Hematopoietic multipotent progenitor cell (in vitro differentiated cells): ENCODE measurements at places on chromosomes 3 and 15. TPM values are rescaled to one million over a fixed set of nuclear protein-coding genes. Genes with fewer than 3 reads are reported as not detected.

GRCh38 chr15:29920515-29920914 is 98.2 kb upstream of the TJP1 start:
- no peak for DNase-seq

- no peak for DNase-seq
These were observed 430.5 kb downstream of the OTOL1 start for GRCh38 chr3:161927131-161927530.

DNA sequence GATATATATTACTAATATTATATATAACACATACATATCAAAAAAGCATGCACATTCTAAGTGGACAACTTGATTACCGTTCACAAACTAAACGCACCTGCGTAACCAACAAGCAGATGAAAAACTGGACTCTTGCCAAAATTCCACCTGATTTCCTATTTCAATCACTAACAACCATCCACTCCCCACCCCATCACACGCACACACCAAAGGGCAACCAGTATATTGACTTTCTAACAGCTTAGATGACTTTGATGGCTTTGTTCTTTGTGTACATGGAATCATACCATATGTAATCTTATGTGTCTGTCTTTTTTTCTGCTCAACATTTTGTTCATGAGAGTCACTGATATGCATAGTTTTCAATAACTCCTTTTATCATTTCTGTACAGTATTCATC is 496.8 kb upstream of the ARRDC4 start:
- DNase-seq = no peak

DNA sequence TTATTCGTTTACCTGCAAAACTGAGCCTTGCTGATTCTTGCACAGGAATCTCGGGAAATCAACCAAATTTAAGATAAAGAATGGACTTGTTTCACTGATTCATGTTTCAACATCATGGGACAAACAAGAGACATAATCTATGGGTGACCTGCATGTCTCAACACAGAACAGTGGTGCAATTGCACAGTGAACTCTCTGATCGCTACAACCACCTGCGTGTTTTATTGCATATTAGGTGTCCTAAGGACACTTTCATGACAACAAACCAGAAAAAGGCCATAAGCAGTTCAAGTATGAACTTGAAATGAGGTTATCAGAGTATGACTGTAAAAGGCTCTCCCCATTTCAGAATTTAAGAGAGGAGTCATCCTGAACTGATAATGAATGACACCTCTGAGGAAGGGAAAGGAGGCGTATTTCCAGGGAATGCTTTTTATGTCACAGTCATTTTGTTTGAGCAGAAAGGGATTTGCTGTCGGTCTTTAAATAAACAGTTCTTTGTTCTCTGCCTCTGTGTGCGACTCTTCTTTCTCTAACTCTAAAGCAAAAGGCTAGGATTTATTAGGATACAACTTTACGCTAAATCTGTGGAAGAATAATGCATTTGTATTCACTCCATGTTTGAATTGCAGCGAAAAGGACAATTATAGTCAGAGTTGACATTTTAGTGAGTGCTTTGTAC is 167.2 kb downstream of the RBMS3 start:
- no peak for DNase-seq

- DNase-seq = no peak
These were observed 9.9 kb upstream of the RPL29 start for GRCh38 chr3:52005571-52005986.

GRCh38 chr15:95132774-95133173 is 901.4 kb downstream of the MCTP2 start:
- no peak for DNase-seq

- no peak for DNase-seq
These were observed 63.9 kb downstream of the NMD3 start for GRCh38 chr3:161284989-161285388.

DNA sequence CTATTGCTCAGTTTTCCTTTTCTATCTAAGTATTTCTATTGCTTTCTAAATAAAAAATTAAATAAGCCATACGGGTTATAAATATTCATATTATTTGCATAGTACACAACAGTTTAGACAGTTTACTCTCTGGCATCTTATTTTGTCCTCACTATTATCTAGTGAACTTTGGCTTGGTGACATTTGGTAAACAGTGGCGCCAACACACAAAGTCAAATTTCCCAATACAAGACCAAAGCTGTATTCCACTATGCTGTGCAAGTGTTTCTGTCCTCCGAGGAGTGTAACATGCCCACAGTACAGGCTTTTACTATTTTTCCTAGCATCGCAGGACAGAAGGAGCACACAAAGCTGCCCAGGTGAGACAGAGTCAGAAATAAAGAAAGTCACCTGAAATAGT is 61.7 kb upstream of the TP63 start:
- DNase-seq = no peak

DNA sequence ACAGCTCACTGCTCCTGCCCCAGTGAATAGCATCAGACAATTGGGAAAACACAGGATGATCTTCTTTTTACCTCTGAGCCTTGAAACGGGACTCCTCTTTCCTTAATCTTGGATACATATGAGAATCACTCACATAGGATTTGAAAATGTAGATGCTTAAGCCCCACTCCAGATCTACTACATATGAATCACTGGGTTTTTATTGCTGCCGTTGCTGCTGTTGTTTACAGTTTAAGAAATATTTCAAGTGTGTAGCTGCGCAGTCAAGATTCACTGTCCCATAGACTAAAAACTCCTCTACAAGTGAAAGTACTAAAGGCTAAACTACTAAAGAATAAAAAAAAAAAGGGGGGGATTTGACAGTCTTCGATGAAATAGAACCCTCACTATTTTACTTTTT is 765.9 kb downstream of the NTRK3 start:
- no peak for DNase-seq

- DNase-seq = no peak
These were observed 29.7 kb downstream of the PRR23E start for GRCh38 chr3:127222664-127223063.

DNA sequence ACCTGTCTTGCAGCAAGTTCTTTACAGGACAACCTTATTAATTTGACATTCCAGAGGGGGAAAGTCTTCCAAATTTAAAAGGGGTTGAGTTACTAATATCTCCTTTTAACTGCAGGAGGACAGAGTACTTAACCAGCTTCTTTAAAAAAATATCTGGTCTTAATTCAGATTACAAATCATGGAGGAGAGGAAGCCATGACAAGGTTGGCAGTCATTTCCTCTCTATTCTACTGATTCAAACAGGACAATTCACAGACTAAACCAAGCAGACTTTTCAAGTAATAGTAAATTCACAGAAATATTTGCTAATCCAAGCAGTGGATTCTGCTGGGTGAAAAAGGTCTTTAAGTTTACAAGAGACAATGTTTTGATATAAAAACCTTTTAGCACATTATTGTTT is 185.3 kb downstream of the CFAP20DC start:
- DNase-seq = no peak

DNA sequence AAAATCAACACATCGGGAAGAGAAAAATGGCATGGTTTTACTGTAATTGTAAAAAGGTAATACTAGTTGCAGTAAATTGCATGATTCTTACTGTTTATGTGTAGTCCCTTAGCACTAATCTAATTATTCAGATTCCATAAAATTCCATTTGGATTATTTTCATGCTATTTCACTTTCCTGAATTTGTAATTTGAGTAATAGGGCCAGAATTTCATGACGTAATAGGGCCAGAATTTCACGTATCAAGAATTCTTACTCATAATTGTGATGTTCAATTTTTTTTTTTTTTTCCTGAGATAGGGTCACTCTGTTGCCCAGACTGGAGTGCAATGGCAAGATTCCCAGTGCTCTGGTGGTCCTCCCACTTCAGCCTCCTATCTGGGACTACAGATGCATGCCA is 2.9 kb upstream of the U2SURP start:
- no peak for DNase-seq

TF gene
- under 0.01 TPM for total RNA-seq

RBPMS2 gene
- 0.27 TPM for total RNA-seq

MINAR1 gene
- 0.27 TPM for total RNA-seq

C3orf38 gene
- total RNA-seq = 15.3 TPM

NPAP1 gene
- under 0.01 TPM for total RNA-seq

DTX3L gene
- 22.4 TPM for total RNA-seq
